ENCODE measurements at places on chromosomes 6 and 20.

DNA sequence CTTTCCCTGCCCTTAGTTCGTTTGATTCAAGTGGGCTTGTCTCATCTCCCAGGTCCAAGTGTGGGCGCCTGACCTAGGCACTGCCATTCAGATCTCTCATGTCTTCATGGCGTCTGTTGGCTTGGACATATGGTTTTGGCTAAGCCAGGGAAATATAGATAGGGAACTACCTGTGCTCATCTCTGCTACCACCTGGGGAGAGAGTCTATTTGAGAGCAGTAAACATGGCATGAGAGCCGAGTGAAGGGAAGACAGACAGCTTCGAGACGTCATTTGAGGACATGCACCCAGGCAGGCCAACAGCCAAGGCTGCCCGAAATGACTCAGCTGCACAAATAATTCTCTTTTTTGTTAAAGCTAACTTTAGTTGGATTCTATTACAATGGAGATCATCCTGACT, 370.7 kb upstream of the AGPAT4 start:
- DNase-seq = no peak

DNA sequence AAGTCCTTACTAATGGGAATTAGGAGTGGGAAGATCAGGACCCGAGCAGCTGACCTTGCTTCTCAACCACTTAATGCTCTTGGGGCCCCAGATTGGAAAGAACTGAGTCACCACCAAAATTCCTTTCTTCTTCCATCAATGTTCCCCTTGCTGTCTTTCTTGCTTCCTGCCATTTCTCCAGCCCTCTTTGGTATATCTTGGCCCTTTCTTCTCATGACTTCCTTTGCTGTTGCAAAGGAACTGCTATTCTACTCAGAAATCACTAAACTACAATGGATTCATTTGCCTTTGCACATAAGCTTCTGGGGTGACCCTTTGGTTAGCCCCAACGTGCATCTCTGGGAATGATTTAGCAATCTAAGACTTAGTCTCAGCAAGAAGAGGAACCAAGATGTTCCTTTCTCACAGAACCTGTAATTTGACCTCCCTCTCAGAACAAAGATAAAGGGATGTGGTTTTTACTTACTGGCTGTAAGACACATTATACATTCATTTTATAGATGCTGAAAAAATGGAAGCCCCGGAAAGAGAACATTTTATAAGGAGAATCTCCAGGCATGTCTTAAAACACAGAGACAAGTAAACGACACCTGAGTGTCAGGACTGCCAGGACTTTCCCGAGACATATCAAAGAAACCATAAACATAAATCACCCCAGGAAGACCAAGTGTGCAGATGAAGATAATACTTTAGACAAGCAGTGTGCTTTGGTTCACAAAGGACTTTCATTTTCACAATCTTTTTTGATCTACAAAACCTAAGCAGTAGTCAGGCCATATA, 99.0 kb upstream of the TNFAIP3 start:
- DNase-seq = no peak

- no peak for DNase-seq
These were observed 11.8 kb downstream of the FYN start for GRCh38 chr6:111861431-111861885.

DNA sequence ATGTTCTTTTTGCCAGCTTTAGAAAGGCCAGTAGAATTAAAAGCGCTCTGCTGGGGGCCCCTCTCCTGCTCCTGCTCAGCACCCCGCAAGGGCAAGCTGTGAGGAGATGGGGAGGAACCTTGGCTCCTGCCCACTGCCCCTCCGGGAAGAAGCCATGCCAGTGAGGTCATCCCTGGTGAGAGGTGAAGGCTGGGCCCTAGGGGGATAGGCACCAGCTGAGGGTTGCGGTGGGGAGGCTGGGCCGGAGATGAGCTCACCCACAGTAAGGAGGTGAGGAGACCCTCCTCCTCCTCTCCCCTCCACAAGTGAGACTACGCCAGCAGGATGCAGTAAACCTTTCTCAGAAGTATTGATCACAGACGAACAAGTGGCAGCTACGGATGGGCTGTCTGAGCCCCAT, 32.1 kb downstream of the LRFN2 start:
- DNase-seq = no peak
